Activated naive CD8-positive, alpha-beta T cell treated with anti-CD3 and anti-CD28 coated beads for 36 hours (primary cell): ENCODE measurements at places on chromosomes 2 and 18. TPM values are rescaled to one million over a fixed set of nuclear protein-coding genes. Genes with fewer than 3 reads are reported as not detected.

- no peaks in the 10 kb centered on the region for H3K36me3 ChIP-seq
- peaks cover 5% of the 10 kb centered on the region for H3K27me3 ChIP-seq
- no peak overlapping the region for H3K27ac ChIP-seq
- no peak overlapping the region for H3K4me3 ChIP-seq
- DNase-seq: no peak
Observed at GRCh38 chr2:19238440-19239060, 119.9 kb downstream of the OSR1 start.

GRCh38 chr2:135005753-135006152 is 41.5 kb downstream of the MAP3K19 start:
- H3K27me3 ChIP-seq: peaks cover 23% of the 10 kb centered on the region
- H3K4me1 ChIP-seq: peaks cover 4% of the 10 kb centered on the region
- H3K4me3 ChIP-seq: no peak overlapping the region
- H3K27ac ChIP-seq: no peak overlapping the region

- H3K4me3 ChIP-seq: no peak overlapping the region
- H3K27ac ChIP-seq: no peak overlapping the region
- H3K27me3 ChIP-seq: no peaks in the 10 kb centered on the region
- DNase-seq: no peak
- H3K4me1 ChIP-seq: peaks cover 16% of the 10 kb centered on the region
Observed at GRCh38 chr2:234165421-234165820, 114.9 kb downstream of the SPP2 start.

GRCh38 chr2:173752152-173752551 is 213.0 kb downstream of the SP3 start:
- H3K27me3 ChIP-seq: peaks cover 3% of the 10 kb centered on the region
- H3K36me3 ChIP-seq: no peaks in the 10 kb centered on the region
- DNase-seq: no peak
- no peak overlapping the region for H3K4me3 ChIP-seq
- H3K27ac ChIP-seq: no peak overlapping the region
- no peaks in the 10 kb centered on the region for H3K4me1 ChIP-seq

DNA sequence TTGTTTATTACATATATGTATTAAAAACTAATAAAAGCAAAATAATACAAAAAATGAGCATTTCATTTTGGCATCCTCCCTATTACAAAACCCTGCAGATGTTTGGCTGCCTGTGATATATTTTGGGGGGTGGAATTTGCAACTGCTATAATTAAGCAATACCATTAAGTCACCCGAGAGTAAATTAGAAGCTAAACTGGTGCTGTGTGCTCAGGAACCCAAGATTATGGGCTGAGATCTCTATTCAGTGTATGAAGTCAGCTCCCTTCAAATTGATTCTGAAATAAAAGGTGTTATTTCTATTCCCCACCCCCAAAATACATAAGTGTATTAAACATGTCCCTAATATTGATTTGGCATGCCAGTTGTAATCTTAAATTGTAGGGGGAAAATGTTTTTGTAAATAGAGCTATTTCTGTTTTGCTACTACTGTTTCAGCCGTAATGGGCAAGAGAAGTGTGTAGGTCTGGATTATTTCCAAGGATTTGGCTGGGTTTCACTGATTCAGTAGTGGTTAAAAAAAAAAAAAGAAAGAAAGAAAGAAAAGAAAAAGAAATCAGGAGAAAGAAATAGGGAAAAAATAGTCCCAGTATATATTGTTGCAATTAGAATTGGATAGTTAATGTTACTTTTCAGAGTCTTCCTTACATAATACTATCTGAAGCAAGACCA is 110.9 kb downstream of the SS18 start:
- no peak overlapping the region for H3K27ac ChIP-seq
- DNase-seq: no peak
- H3K4me3 ChIP-seq: no peak overlapping the region
- H3K27me3 ChIP-seq: no peaks in the 10 kb centered on the region
- no peaks in the 10 kb centered on the region for H3K4me1 ChIP-seq
- H3K36me3 ChIP-seq: no peaks in the 10 kb centered on the region

DNA sequence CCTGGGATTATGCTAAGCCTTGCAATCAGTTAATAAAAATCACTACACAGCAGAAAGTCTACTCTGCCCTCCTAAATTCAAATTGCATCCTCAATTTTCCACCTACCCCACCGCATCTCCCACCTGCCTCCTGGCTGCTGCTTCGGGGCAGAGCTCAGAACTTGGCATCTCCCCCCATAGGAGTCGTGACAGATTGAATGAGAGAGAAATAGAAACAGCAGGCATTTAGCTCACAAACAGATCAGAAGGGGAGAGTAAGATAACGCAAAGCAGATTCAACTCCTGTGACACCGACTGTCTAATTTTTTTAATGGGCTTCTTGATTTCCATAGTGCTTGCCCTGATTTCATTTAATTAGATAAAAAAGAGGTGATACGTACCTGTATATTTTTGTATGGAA is 24.7 kb upstream of the LRRC30 start:
- no peak overlapping the region for H3K4me3 ChIP-seq
- H3K4me1 ChIP-seq: no peaks in the 10 kb centered on the region
- no peak for DNase-seq
- no peaks in the 10 kb centered on the region for H3K36me3 ChIP-seq

- H3K4me3 ChIP-seq: no peak overlapping the region
- peaks cover 8% of the 10 kb centered on the region for H3K4me1 ChIP-seq
- DNase-seq: no peak
- no peaks in the 10 kb centered on the region for H3K36me3 ChIP-seq
- H3K27ac ChIP-seq: no peak overlapping the region
Observed at GRCh38 chr2:118061135-118061955, 26.9 kb upstream of the INSIG2 start.

- H3K27ac ChIP-seq: no peak overlapping the region
- no peaks in the 10 kb centered on the region for H3K4me1 ChIP-seq
- no peaks in the 10 kb centered on the region for H3K27me3 ChIP-seq
- DNase-seq: no peak
Observed at GRCh38 chr2:150732064-150732463, 244.6 kb upstream of the RND3 start.

- H3K4me1 ChIP-seq: peaks cover 19% of the 10 kb centered on the region
- H3K36me3 ChIP-seq: no peaks in the 10 kb centered on the region
- peaks cover 39% of the 10 kb centered on the region for H3K27me3 ChIP-seq
- H3K27ac ChIP-seq: no peak overlapping the region
Observed at GRCh38 chr18:31655354-31655753, 29.0 kb downstream of the B4GALT6 start.

DNA sequence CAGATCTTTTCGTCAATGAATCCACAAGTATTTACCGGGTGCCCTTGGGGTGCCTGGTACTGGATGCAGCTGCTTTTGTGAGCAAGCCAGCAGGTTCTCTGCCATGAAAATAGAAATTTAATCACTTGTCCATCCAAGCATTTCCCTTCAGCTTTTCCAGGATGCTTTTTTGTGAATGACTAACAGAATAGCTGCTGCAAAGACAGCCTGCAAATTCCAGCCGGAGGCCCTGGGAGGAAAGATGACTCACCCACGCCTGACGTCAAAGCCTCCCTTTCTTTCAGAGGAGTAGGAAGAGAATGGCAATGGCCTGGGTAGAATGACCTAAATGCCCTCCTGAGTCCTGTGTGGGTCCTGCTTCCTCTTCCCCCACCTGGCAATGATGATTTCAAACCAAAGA is 111.9 kb downstream of the AP1S3 start:
- H3K4me3 ChIP-seq: no peak overlapping the region
- no peak for DNase-seq
- no peaks in the 10 kb centered on the region for H3K4me1 ChIP-seq
- peaks cover 14% of the 10 kb centered on the region for H3K27me3 ChIP-seq
- H3K27ac ChIP-seq: no peak overlapping the region

DNA sequence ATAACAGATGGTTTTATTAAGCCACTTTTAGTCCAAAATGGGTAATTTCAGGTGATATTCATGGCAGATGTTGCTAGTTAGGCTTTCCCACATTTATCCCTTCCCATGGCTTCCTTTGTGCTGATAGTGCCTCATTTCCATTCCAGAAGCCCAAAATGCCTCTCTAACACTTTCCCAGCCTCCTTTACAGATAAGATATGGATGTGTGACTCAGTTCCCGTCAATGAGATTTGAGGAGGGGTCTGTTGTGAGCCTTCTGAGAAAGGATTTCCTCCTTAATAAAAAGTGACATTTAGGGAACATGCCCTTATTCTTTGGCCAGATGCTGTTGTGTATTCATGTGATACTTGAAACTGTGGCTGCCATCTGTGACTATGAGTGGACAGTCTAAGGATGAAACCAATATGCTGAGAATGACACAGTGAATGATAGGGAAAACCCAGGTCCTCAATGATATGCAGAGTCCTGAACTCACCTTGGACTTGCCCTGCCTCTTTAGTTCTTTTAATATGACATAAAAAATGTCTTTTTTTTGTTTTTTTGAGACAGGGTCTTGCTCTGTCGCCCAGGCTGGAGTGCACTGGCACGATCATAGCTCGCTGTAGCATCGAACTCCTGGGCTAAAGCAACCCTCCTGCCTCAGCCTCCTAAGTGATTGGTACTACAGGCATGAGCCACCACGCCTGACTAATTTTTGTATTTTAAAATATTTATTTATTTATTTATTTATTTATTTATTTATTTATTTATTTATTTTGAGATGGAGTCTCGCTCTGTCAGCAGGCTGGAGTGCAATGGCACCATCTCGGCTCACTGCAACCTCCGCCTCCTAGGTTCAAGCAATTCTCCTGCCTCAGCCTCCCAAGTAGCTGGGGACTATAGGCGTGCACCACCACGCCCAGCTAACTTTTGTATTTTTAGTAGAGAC is 5.8 kb upstream of the ACSL3 start:
- H3K4me3 ChIP-seq: no peak overlapping the region
- H3K27ac ChIP-seq: no peak overlapping the region
- H3K4me1 ChIP-seq: peaks cover under 1% of the 10 kb centered on the region
- H3K27me3 ChIP-seq: peaks cover 3% of the 10 kb centered on the region
- no peak for DNase-seq

DNA sequence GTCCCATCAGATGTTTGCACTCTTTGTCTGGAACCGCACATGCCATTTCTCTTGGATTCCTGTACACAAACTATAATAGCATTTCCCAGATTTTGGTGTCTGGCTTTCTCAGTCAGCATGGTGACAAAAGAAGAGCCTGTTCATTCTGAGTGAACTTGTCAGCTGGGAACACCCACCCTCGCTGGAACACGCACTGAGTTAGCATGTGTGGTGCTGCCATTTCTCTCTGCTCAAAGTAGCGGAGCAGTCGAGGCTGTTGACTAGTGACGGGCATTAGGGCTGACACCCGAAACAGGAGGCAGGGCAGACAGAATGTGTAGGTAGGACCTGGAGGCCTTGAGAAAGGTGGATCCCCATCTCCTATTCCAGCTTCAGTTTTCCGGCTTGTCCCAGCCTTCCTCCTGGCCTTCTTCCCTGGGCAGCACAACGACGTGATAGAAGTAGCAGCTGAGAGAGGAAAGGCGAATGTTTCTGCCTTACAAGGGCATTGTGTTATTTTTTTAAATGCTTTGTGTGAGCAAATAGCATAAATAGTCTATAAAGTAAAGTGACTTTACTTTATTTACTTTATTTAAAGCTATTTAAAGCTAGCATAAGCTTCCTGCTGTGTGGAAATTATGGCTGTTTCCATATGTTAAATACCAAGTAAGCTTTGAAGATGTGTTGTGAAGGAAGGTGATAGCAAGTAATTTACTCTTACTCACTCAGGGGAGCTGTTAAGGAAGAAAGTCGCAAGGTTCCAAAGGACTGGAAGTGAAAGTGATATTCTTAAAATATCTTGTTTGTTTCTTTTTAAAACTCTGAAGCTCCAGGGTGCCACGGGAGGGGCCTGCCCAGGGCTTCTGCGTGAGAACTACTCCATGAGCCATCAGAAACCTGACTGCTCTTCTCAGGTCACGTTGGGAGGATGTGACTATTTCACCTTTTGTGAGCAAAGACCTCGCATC is 272.6 kb downstream of the NEDD4L start:
- peaks cover 29% of the 10 kb centered on the region for H3K4me1 ChIP-seq
- H3K4me3 ChIP-seq: no peak overlapping the region
- peak overlapping the region; percentile 49 for H3K27ac ChIP-seq
- H3K36me3 ChIP-seq: no peaks in the 10 kb centered on the region
- no peaks in the 10 kb centered on the region for H3K27me3 ChIP-seq

- no peak for DNase-seq
- no peak overlapping the region for H3K4me3 ChIP-seq
- no peak overlapping the region for H3K27ac ChIP-seq
- no peaks in the 10 kb centered on the region for H3K27me3 ChIP-seq
- no peaks in the 10 kb centered on the region for H3K36me3 ChIP-seq
- H3K4me1 ChIP-seq: no peaks in the 10 kb centered on the region
Observed at GRCh38 chr2:104896446-104896845, 42.5 kb downstream of the POU3F3 start.

GRCh38 chr2:114699423-114699944 is 257.0 kb downstream of the DPP10 start:
- H3K27me3 ChIP-seq: no peaks in the 10 kb centered on the region
- H3K4me3 ChIP-seq: no peak overlapping the region
- no peaks in the 10 kb centered on the region for H3K36me3 ChIP-seq

DNA sequence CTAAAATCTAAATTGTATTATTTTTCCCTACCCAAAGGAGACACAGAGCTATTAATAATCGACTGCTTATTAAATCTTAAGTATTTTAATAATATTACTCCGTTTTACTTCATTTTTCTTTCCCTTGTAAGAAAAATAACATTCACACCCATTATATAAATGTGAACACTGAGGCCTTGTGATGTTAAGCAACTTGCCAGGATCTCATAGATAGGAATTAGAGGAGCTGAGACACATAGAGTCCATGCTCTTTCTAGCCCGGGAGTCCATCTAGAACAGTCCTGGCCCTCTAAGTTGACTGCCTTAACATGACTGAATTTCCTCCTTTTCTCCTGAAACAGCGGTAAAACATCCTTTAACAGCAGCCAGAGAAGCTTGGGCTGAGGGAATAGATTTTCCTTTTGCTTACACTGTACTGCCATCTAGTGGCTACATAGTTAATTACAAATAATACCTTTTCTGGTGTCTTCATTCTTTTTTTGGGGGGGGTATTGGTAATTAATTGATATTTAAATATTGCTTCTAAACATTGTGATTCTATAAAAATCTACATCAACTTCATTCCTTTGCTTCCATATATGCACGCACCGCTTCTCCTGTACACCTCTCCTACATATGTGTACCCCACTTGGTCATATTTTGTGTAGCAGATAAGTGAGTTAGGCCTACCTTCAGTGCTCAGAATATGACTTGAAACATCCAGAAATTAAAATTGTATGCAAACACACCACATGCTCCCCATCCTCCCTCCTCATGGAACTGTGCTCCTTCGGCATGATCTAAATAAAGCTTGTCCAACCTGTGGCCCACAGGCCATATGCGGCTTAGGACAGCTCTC is 125.8 kb upstream of the HNMT start:
- no peak for DNase-seq
- no peak overlapping the region for H3K4me3 ChIP-seq
- H3K27ac ChIP-seq: no peak overlapping the region

GRCh38 chr2:76044701-76045100 is 334.0 kb upstream of the GCFC2 start:
- H3K27ac ChIP-seq: no peak overlapping the region
- no peaks in the 10 kb centered on the region for H3K4me1 ChIP-seq
- no peak overlapping the region for H3K4me3 ChIP-seq
- no peaks in the 10 kb centered on the region for H3K27me3 ChIP-seq
- no peak for DNase-seq

- H3K4me1 ChIP-seq: no peaks in the 10 kb centered on the region
Observed at GRCh38 chr2:112204411-112204810, 50.4 kb downstream of the ZC3H8 start.

CCNYL1 gene
- total RNA-seq: 6.0 TPM

LRRC30 gene
- total RNA-seq: not detected

UGT1A9 gene
- total RNA-seq: not detected

TCF23 gene
- total RNA-seq: not detected
